ENCODE measurements at places on chromosomes 13 and 19.

GRCh38 chr13:45933203-45933908, 81.8 kb upstream of the SIAH3 start:
- no peak for DNase-seq

DNA sequence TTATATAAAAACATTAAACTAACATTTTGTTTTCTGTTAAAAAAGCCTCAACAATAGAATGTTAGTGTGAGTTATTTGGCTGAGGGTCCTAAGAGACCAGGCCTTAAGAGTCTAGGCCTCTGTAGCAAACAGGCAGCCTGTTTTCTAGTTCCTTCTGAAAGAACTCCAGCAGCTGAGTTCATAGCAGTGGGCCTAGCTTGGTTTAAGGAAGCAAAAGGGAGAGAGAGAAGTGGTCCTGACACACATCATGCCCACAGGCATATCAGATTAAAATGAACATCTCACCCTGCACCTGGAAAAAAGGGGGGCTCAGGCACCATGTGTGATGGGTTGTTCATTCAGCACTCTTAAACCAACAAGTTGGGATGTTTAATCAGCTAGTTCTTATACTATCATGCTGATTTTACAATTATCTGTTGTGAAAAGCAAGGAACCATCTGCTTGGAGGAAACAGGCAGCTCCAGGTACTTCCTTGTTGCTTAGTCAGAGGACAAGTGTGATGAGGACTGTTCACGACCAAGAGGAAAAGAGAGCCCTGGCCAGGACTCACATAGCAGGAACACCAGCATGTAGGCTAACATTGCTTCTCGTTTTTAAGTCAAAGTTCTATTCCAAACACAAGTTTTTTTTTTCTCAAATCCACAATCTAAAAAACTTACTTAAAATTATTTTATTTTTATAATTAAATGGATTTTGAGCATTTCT, 81.3 kb upstream of the FRY start:
- DNase-seq, result no peak

- DNase-seq, result peak; percentile 54
Measured at GRCh38 chr19:13597640-13598039, 91.4 kb upstream of the CACNA1A start.

- no peak for DNase-seq
Measured at GRCh38 chr13:94481941-94482340, 2.5 kb upstream of the DCT start.

- no peak for DNase-seq
Measured at GRCh38 chr13:70171151-70171550, 62.9 kb upstream of the KLHL1 start.

GRCh38 chr13:77915686-77916085, 2.9 kb downstream of the EDNRB start:
- no peak for DNase-seq

- DNase-seq, result no peak
Measured at GRCh38 chr13:98784666-98785065, 32.2 kb upstream of the SLC15A1 start.

GRCh38 chr19:53183146-53183764, 9.9 kb downstream of the ZNF665 start:
- no peak for DNase-seq

- no peak for DNase-seq
Measured at GRCh38 chr13:46554951-46555350, 2.0 kb downstream of the LRCH1 start.

DNA sequence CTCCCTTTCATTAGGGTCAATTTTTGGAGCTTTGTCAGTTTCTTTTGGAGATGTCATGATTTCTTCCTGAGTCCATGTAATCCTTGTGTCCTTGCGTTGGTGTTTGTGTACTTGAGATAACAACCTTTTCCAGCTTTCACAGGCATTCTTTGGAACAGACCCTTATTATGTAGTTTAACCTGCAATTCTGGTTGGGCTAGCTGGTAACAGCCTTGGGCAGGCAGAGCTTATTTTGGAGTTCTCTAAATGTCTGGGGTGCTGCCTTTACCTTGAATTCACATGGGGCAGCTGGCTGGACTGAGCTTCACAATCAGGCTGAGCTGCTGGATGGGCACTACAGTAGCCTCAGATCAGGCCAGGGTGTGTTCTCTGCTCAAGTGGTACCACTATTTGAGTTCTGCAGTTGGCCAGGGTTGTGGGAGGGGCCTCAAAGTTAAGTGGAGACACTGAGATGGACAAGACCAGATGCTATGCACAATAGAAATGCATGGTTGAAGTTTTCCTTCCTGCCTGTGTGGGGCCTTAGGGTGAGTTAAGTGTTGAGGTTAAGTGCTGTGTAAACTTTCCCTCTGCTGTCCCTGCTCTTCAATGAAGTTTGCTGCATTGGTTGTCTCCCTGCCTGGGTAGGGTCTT, 277.3 kb downstream of the ATP8A2 start:
- DNase-seq, result no peak

- no peak for DNase-seq
Measured at GRCh38 chr19:2059422-2060201, 8.6 kb upstream of the MKNK2 start.

DNA sequence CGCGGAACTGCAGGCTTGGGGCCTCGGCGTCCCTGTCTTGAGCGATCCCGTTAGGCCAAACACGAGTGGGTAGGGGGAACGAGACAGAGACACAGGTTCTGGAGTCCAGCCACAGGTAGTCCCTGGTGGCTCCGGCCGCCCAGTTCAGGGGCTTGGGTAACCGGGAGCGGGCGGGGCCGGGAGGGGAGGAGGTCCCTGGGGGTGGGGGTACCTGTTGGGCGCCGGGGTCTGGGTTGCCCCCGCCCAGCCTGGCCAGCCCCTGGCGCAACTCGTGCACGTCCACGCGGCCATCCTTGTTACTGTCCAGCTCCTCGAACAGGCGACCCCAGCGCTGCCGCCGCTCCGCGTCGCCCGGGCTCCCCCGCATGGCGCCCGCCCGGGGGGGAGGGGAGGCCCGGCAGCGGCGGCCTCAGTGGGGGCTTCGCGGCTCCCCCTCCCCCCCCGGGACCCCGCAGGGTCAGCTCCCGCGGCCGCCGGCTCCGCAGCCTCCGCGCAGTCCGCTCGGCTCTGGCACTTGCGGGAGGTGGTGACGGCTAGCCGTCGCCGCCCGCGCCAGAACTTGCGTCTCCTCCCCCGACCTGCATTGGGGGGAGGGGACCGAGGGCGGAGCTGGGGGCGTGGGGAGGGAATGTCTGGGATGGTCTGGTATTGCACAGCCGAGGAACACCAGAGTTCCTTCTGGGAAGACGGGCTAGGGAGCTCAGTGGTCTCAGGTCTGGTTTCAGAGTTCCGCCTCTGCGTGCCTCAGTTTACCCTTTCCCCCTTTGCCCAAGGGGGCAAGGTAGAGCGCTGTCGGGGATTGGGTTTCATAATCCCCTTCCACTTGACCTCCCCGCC, at the start of gene SLC25A23:
SLC25A23 (minus strand) TSS at position 531 of the 837 bp plus-strand sequence; CDS start at position 367, 164 bp downstream.
- DNase-seq, result peak; percentile 60

GRCh38 chr13:48078251-48078656, 16.6 kb downstream of the MED4 start:
- DNase-seq, result no peak

DNA sequence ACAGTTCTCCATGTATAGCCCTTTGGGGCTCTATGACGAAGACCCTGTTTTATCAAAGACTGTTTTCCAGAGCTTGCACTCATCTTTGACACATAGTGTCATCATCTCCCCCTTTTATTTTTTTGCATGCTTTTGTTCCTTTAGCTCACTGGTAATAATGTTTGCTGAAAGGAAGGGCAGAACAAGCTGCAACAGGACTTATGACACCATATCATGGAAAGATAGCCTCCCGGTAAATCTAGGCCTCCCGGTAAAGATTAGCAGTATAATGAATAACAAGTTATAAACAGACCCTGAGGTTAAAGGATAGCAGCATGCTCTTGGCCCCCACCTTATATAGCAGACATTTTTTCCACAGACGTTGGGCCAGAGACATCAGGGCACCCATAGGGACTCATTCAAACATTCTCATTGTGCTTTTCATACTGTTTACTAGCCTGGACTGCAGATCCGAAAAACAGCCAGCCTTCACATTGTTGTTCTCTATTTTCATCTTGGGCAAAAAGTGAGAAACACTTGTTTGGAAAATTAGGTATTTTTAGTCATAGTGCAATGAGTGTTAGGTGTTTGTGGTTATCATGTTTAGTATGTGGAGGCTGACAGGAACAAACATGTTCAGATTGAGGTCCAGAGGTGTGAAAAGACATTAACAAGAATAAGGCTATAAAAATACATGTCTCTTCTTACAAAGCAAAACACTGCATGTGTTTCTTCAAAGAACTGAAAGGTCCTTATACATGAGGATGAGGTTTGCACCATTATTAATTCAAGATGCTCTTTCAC, 136.9 kb upstream of the SPRY2 start:
- no peak for DNase-seq

- DNase-seq, result no peak
Measured at GRCh38 chr13:82681535-82681934, 1200.7 kb downstream of the SLITRK1 start.

GRCh38 chr13:112160558-112160957, 93.6 kb downstream of the SOX1 start:
- DNase-seq, result no peak

GRCh38 chr13:76745261-76746200, 140.7 kb downstream of the KCTD12 start:
- no peak for DNase-seq

DNA sequence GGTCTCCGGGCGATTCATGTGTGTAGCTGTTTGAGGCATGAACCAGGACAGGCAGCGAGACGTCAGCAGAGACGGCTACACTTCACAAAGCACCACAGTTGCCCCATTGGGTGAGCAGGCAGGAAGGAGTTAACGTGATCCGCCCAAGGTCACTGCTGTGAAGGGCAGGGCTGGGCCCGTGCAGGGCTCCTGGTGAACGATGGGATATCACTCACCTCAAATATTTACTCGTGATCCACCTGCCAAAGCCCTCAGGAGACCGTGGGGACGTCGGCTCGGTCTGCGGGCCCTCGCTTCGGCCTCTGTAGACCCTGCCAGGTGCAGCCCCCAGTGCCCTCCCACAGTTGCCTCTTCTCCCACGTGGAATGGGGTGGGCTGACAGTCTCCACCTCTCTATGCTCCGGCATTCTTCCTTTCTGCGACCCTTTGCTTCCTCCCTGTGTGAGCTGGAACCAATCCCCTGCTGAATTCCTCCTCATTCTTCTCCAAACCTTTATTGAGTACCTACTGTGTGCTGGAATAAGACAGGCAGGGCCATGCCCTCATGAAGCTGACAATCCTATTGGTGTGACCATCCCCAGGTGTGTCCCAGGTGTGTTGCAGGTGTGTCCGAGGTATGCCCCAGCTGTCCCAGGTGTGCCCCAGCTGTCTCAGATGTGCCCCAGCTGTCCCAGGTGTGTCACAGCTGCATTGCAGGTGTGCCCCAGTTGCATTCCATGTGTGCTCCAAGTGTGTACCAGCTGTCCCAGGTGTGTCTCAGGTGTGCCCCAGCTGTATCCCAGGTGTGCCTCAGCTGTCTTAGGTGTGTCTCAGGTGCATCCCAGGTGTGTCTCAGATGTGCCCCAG, 2.0 kb upstream of the GRK1 start:
- no peak for DNase-seq

DNA sequence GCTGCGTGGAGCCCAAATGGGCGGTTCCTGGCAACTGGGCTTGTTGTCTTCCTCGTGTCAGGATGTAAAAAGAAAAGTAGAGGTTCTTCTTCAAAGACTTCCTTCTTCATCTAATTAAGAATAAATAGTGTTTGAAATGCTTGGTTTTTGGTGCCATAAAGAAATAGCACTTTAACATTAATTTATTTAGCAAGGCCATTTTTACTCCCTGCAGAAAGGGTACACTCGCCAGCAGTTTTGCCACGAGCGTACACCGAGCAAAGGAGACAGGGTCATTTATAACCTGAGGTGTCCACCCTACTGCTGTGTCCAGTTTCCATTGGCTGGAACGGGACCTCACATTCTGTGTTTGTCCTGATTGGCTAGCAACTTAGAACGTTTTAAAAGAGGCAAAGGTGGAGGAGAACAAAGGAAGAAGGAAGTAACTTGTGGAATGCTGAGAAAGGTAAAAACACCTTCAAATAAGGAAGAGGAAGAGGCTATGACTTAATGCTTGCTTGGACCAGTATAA, 21.8 kb upstream of the OR10H1 start:
- DNase-seq, result no peak

DNA sequence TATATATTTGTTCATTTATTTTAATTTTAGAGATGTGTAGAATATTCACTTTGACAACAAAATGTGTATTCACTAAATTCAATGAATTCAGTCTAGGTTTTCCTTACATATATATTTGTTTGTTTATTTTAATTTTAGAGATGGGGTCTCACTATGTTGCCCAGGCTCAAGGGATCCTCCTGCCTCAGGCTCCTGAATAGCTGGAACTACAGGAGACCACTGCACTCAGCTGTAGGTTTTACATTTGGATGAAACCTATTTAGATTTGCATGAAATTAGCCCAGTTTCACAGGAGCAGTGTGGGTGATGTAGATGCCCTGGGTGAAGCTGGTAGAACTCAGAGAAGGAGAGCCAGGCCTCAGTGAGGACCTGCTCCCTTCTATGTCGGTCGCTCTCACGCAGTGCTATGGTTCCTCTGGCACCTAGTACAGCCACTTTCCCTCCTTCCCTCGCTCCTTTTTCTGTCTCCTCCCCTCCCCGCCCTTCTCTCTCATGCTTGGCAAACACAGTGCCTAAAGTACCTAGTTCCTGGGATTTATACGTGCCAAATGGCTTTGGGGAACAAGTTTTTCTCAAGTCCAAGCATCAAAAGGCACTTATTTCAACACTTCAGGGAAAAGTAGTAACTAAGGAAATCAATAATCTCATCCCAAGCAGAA, 14.7 kb upstream of the HMGB1 start:
- DNase-seq, result no peak
